ENCODE measurements at places on chromosomes 2 and 18. TPM values are rescaled to one million over a fixed set of nuclear protein-coding genes. Genes with fewer than 3 reads are reported as not detected.

- DNase-seq = no peak
Measured at GRCh38 chr2:106563195-106563594, 76.0 kb downstream of the CD8B2 start.

NT5C1B gene
- 0.25 TPM for polyA plus RNA-seq

GRCh38 chr2:75475976-75476375 lies 84.8 kb downstream of the EVA1A start:
- DNase-seq = no peak

NFE2L2 gene
- 60.4 TPM for polyA plus RNA-seq

LYPD1 gene
- polyA plus RNA-seq = not detected

GBX2 gene
- polyA plus RNA-seq = not detected

CHRND gene
- polyA plus RNA-seq = not detected

GCG gene
- not detected for polyA plus RNA-seq

Measured in naive B cell (primary cell).